H9 (cell line): ENCODE measurements at places on chromosomes 16 and 17. TPM values are rescaled to one million over a fixed set of nuclear protein-coding genes. Genes with fewer than 3 reads are reported as not detected.

DNA sequence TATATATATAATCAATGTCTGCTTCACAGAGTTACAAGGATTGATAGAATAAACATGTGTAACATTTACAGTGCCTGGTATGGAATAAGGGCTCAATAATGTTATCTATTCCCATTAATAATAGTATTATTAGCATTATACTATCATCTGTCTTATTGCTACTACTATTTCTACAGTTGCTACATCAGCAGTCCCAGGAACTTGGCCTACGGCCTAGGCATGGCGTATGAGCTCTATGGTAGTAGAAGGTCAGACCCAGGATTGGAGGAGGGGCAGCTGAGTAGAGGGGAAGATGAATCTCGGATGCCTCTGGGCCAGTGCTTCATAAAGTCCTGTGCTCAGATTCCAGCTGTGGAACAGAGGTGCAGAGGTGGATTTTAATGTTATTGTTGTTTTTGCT is 146.3 kb upstream of the TBX2 start:
- no peak overlapping the region for H3K27ac ChIP-seq
- no peak for DNase-seq
- no peaks in the 10 kb centered on the region for H3K27me3 ChIP-seq
- no peaks in the 10 kb centered on the region; the same call in 1 of the 2 replicates for H3K4me1 ChIP-seq

GRCh38 chr16:86016201-86016965 is 117.4 kb downstream of the IRF8 start:
- no peak overlapping the region for H3K27ac ChIP-seq
- H3K27me3 ChIP-seq, result no peaks in the 10 kb centered on the region
- no peaks in the 10 kb centered on the region for H3K4me1 ChIP-seq

DNA sequence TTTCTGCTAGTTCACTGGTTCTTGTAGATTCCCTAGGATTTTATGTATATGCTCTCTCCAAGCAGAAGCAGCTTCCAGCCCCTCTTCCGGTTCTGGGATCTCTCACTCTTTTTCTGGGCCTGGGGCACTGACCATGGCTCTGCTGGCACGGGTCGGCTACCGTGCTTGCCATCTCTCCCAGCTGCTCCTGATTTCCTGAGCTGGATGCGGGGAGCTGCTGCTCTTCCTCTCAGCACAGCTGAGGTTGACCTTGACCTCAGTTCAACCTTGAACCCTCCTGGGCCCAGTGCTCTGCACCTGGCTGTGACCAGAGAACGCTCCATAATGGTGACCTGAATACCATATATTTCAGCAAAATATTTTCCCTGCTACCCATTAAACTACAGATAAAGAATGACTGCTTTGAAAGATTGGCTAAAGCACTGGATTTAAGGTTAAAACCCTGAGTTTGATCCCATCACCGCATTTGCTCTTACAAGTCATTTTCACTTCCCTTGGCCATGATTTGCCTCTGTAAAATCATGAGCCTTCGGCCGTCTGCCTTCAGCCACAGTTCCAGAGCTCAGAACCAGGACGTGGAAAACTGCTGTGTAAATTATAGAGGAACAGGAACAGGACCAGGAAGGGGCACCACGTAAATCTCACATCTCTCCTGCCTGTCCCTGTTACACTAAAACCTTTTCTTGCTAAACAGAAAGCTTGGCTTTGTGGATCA is 130.8 kb upstream of the CHMP6 start:
- H3K4me3 ChIP-seq, result no peak overlapping the region
- peaks cover 5% of the 10 kb centered on the region; the same call in 1 of the 2 replicates for H3K4me1 ChIP-seq
- DNase-seq, result no peak
- no peaks in the 10 kb centered on the region for H3K27me3 ChIP-seq
- peaks cover 14% of the 10 kb centered on the region for H3K36me3 ChIP-seq

GRCh38 chr16:12802661-12803060 is 1.0 kb downstream of the CPPED1 start:
- peak overlapping the region; percentile 89 for H3K4me3 ChIP-seq
- no peak overlapping the region for H3K27ac ChIP-seq
- DNase-seq, result no peak
- no peaks in the 10 kb centered on the region for H3K27me3 ChIP-seq

ABCA9 gene
- not detected in 2 replicates for total RNA-seq

ASB16 gene
- 0.31 and 0.90 TPM in 2 replicates for total RNA-seq

GRCh38 chr17:6660805-6661463 is 9.4 kb downstream of the C17orf100 start:
- H3K4me1 ChIP-seq, result no peaks in the 10 kb centered on the region
- H3K27me3 ChIP-seq, result peaks cover 5% of the 10 kb centered on the region; the same call in 1 of the 2 replicates
- no peak overlapping the region for H3K27ac ChIP-seq
- no peak overlapping the region for H3K4me3 ChIP-seq

DNA sequence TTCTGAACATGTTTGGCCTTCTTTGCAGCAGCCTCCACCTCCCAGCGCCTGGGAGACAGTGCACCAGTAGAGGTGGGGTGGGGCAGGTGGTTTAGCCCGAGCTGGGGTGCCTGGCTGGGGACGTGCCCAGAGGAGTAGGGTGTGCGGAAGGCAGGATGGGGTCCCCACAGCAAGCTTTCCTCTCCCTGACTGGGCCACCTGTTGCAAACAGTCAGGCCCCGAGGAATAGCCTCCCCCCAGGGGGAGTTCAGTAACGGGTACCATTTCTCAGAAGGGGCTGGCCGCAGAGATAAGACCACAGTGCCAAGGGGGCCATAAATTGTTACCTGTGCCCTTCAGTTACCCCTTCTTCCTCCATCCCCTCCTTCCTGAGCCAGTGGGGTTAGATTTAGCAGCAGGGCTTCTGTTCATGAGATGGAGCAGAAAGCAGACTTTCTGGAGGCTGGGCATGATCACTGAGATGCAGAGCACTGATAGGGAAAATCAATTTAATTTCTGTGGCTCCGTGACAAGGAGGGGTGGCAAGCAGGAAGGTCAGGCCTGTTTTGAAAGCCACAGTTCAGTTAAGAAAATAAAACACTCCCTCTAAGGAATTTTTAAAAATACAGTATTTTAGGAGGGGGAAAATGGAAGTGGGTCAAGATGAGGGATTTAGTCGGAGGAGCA is 181.9 kb downstream of the MSI2 start:
- H3K4me3 ChIP-seq, result no peak overlapping the region
- no peak overlapping the region for H3K27ac ChIP-seq
- H3K36me3 ChIP-seq, result no peaks in the 10 kb centered on the region
- no peaks in the 10 kb centered on the region for H3K27me3 ChIP-seq
- DNase-seq, result no peak

PTRH2 gene
- total RNA-seq, result 40.4 and 40.8 TPM in 2 replicates

GLP2R gene
- not detected in 2 replicates for total RNA-seq

- H3K27me3 ChIP-seq, result no peaks in the 10 kb centered on the region
- no peak overlapping the region for H3K27ac ChIP-seq
- no peak for DNase-seq
- H3K4me3 ChIP-seq, result no peak overlapping the region
- H3K36me3 ChIP-seq, result no peaks in the 10 kb centered on the region; the same call in 2 of the 3 replicates
These were observed 471.9 kb downstream of the HS3ST3B1 start for GRCh38 chr17:14772776-14773175.

- DNase-seq, result no peak
- H3K4me1 ChIP-seq, result no peaks in the 10 kb centered on the region
- no peaks in the 10 kb centered on the region for H3K27me3 ChIP-seq
- no peak overlapping the region for H3K4me3 ChIP-seq
- no peak overlapping the region for H3K27ac ChIP-seq
- H3K36me3 ChIP-seq, result no peaks in the 10 kb centered on the region; the same call in 1 of the 2 replicates
These were observed 7.8 kb upstream of the ZNF200 start for GRCh38 chr16:3242709-3243108.

DNA sequence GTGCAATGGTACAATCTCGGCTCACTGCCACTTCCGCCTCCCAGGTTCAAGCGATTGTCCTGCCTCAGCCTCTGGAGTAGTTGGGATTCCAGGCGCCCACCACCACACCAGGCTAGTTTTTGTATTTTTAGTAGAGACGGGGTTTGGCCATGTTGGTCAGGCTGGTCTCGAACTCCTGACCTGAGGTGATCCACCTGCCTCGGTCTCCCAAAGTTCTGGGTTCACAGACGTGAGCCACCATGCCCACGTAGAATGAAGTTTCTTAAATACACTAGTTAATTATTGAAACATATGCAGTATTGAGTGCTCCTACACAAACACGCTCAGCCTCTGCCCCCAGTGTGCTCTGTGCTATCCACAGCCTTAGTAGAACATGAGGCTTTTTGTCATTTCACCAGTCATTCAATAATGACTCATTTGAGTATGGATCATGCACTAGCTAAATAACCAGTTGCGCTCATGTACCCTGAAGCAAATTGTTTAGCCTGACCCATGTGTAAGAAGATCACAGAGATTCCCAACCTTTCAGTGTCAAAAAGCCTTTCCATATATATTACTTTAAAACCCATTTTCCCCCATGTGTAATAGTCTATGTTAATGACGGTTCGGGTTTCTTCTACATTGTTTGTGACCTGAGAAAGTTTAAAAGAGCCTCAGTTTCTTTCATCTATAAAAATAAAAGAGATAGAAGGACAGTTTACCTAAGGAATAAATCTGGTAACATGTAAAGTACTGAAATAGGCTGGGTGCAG is 49.7 kb downstream of the TUBD1 start:
- H3K27ac ChIP-seq, result no peak overlapping the region
- H3K4me3 ChIP-seq, result no peak overlapping the region
- DNase-seq, result peak; percentile 37
- peaks cover 7% of the 10 kb centered on the region for H3K4me1 ChIP-seq
- peaks cover 49% of the 10 kb centered on the region for H3K36me3 ChIP-seq
- H3K27me3 ChIP-seq, result no peaks in the 10 kb centered on the region

GRCh38 chr16:58418601-58419000 is 26.3 kb downstream of the GINS3 start:
- no peaks in the 10 kb centered on the region for H3K36me3 ChIP-seq
- H3K4me1 ChIP-seq, result peaks cover 7% of the 10 kb centered on the region; the same call in 1 of the 2 replicates
- no peak overlapping the region for H3K27ac ChIP-seq
- DNase-seq, result no peak
- no peak overlapping the region for H3K4me3 ChIP-seq

GRCh38 chr16:15865742-15866141 is 8.9 kb upstream of the MYH11 start:
- no peaks in the 10 kb centered on the region for H3K27me3 ChIP-seq
- DNase-seq, result no peak
- no peak overlapping the region for H3K4me3 ChIP-seq
- no peak overlapping the region for H3K27ac ChIP-seq
- H3K4me1 ChIP-seq, result no peaks in the 10 kb centered on the region
- H3K36me3 ChIP-seq, result peaks cover 35% of the 10 kb centered on the region

DNA sequence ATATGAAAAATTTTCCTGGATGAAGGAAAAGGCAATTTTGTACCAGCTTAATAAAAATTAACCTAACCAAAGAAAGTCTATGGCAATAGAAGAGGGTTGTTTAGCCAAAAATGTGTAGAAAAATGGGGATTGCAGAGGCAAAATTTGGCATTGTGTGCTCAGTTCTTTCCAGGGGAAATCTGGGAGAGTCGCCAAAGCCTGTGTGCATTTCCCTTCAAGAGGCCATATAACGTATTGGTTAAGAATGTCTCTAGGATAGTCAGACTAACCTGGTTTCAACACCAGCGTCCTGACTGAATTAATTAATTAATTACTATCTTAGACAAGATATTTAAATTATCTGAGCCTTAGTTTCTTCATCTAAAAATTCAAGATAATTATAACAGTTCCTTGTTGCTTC is 44.8 kb upstream of the HLF start:
- no peaks in the 10 kb centered on the region for H3K4me1 ChIP-seq
- H3K4me3 ChIP-seq, result no peak overlapping the region
- no peak for DNase-seq
- no peak overlapping the region for H3K27ac ChIP-seq

- H3K4me1 ChIP-seq, result no peaks in the 10 kb centered on the region
- DNase-seq, result no peak
These were observed 120.2 kb upstream of the HS3ST2 start for GRCh38 chr16:22693638-22694340.

GRCh38 chr17:78343187-78343542 is 16.7 kb downstream of the SOCS3 start:
- DNase-seq, result peak; percentile 75
- no peak overlapping the region for H3K27ac ChIP-seq
- H3K27me3 ChIP-seq, result no peaks in the 10 kb centered on the region
- H3K36me3 ChIP-seq, result no peaks in the 10 kb centered on the region

SPIRE2 gene
- 6.7 and 6.9 TPM in 2 replicates for total RNA-seq

DNA sequence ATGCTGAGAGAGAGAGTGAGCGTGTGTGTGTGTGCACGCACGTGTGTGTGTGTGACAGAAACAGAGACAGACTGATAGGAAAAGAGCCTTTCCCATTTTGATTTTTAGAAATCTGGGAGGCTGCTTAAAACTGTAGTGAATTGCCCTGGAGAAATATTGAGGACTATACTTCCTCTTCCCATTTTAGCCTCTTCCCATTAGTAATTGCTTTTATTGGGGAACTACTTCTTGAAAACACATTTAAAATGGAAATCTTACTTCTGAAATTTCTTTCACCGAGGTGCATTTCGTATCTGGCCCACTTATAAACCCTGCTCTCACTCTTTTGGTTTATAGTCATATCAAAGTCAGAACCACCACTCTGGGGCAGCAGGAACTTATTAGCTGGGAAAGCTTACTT is 47.1 kb downstream of the NUP93 start:
- H3K4me1 ChIP-seq, result peaks cover 12% of the 10 kb centered on the region; the same call in 1 of the 2 replicates
- DNase-seq, result no peak
- H3K4me3 ChIP-seq, result no peak overlapping the region
- H3K36me3 ChIP-seq, result no peaks in the 10 kb centered on the region

GRCh38 chr16:15585956-15586355 is 57.0 kb downstream of the MARF1 start:
- H3K36me3 ChIP-seq, result peaks cover 77% of the 10 kb centered on the region
- H3K4me3 ChIP-seq, result no peak overlapping the region
- no peak for DNase-seq
- no peak overlapping the region for H3K27ac ChIP-seq
- H3K27me3 ChIP-seq, result no peaks in the 10 kb centered on the region

G6PC1 gene
- not detected in 2 replicates for total RNA-seq

DNA sequence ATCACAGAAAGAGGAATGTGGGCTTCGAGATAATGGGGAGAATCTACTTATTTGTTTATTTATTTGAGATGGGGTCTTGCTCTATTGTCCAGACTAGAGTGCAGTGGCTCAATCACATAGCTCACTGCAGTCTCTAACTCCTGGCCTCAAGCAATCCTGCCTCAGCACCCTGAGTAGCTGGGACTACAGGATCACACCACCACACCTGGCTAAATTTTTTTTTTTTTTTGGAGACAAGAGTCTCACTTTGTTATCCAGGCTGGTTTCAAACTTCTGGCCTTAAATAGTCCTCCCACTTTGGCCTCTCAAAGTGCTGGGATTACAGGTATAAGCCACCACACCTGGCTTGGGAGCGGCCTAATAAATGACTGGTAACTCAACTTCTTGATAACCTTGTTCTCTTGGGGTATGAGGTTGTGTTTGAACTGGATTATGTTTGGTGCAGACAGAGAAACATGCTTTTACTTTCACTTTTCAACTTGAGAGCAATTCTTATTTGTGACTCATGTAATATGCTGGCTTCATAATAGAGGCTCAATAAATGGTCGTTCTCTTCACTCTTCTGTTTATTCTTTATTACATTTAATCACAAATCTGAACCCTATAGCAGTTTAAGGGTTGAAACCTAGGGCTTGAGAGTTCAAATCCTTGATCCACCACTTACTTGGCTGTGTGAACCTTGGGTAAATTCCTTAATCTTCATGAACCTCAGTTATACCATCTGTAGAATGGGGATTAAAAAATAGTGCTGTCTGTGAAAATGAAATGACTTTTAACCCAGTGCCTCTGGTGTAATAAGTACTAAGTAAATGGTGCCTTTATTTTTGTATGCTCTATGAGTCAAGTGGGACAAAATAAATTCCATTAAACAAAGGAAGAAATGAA is 129.1 kb upstream of the HS3ST2 start:
- no peaks in the 10 kb centered on the region for H3K27me3 ChIP-seq
- DNase-seq, result no peak
- no peak overlapping the region for H3K27ac ChIP-seq
- H3K4me1 ChIP-seq, result peaks cover 3% of the 10 kb centered on the region; the same call in 1 of the 2 replicates
- H3K36me3 ChIP-seq, result peaks cover 13% of the 10 kb centered on the region

- no peaks in the 10 kb centered on the region for H3K27me3 ChIP-seq
- no peaks in the 10 kb centered on the region for H3K36me3 ChIP-seq
- H3K4me1 ChIP-seq, result no peaks in the 10 kb centered on the region; the same call in 1 of the 2 replicates
- H3K4me3 ChIP-seq, result no peak overlapping the region
These were observed 271.3 kb downstream of the PARN start for GRCh38 chr16:14358697-14359305.
